ENCODE measurements at places on chromosomes 3 and 15.

GRCh38 chr3:50623840-50624474 lies 7.0 kb downstream of the MAPKAPK3 start:
- DNase-seq = peak; percentile 71

DNA sequence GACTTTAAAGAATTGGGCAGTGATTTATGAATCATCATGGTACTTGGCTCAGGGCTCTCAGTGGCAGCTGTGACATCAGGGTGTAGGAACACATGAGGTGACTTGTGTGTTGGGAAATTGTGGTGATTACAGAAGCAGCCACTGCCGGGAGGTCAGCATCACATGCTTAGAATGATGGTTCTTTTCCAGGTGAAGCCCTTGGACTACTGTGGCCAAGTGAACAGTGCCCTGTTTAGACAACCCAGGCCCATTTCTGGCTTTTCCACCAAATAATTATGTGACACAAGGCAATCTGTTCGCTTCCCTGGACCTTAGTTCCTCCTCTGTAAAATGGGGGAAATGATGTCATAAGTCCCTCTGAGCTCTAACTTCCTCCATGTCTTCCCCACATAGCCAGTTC lies 139.7 kb upstream of the ROPN1 start:
- DNase-seq = no peak

- no peak for DNase-seq
Observed at GRCh38 chr3:63151897-63152296, 126.2 kb upstream of the SYNPR start.

DNA sequence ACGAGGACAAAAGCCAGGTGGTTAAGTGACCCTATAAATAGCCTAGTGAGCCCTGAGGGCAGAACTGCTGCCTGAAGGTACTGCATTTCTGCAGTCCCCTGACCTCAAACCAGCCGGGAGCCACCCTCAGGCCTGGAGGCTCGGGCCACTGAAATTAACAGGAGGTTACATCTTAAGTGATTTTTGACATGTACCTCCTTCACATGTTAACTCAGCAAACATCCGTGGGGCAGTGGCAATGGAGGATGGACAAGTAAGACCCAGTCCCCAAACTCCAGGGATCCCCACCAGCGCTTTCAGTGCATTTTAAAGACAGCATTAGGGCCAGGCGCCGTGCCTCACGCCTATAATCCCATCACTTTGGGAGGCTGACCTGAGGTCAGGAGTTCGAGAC lies 26.2 kb downstream of the PSTPIP1 start:
- DNase-seq = no peak

- no peak for DNase-seq
Observed at GRCh38 chr3:6079561-6080179, 781.2 kb upstream of the GRM7 start.

DNA sequence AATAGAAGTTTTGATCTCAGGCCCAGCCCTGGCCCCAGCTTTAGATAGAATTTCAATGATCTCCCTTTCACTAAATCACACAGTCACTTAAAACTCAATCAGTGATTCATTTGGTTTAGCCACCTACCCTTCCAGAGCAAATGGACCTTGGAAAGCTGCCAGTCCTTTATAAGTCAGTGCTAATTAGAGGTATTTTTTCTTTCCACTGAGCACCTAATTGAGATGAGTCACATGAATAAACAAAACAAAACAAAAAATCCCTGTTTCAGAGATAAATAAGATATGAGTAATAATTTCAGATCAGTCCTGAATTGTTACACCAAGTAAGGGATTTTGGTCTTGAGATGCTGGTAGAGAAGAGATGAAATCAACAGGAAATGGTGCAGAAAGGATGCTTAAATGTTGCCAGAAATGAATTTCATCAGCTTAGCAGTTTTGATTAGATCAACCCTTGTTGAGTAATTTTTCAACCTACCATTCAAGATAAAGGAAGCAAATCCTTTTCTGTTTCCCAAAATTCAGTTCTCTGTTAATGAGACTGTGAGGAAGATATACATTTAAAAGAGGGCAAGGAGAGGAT lies 352.0 kb upstream of the COL8A1 start:
- DNase-seq = no peak

DNA sequence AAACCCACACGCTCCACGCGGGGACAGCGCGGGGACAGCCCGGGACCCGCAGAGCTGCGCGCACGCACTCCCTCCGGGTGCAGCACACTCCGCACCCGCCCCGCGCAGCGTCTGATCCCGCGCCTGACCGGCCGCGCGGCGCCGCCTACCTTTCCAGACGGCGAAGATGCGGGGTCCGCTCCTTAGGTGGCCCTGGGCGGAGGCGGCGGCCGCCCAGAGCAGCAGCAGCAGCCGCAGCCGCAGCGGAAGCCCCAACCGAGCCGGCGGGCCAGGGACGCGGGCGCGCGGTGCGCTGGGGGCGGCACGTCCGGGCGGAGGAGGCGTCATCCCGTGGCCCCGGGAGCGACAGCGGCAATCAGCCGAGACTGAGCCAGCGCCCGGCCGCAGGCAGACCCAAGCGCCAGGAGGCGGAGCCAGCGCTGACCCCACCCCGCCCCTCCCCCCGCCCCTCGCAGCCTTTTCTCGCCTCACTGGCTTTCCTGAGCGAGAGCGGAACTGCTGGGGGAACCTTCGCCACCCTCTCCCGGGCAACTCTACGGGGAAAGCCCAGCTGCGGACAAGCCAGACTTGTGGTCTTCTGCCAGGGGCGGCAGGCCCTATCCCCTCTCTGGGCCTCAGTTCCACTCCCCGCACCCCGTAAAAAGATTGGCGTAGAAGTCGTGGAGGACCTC lies at the start of gene SEMA7A:
TSS of gene SEMA7A (minus strand) at position 367 of the 671 bp plus-strand sequence. CDS start at position 327, 40 bp downstream.
- DNase-seq = peak; percentile 82

DNA sequence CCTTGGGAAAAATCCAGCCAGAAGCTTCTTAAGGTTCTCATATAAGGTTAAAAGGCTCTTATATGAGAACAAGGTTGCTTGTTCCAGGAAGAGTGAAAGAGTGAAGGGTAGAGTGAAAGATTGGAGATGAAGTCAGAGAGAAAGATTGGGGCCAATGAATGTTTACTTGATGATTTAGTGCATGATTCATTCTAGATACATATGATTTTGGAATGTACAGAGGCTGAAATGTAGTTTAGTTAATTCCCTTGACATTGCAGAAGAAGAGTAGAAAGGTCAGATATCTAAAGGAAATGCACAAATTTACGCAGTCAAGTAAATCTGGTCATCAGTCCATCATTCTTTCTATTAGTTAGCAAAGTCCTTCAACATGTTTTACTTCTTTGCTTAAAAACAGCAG lies 619.8 kb upstream of the ZNF717 start:
- no peak for DNase-seq

DNA sequence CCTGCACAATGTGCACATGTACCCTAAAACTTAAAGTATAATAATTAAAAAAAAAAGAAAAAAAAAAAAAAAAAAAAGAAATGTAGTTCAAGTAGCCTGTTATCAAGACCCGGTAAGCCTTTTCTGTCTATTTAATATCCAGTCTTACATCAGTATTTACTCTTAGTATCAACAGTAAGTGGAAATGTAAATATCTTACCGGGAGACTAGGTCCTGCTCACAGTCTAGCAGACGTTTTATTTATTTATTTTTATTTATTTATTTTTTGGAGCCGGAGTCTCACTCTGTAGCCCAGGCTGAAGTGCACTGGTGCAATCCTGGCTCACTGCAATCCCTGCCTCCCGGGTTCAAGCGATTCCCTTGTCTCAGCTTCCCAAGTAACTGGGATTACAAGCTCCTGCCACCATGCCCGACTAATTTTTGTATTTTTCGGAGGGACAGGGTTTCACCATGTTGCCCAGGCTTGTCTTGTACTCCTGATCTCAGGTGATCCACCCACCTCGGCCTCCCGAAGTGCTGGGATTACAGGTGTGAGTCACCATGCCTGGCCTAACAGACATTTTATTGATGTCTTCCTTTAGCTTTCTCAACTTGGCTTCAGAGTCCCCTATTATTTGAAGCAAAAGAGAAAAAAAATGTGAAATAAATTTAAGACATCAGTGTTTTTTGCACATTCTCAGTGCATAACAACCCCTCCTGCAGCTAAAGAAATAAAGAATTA lies 19.9 kb downstream of the C2CD4B start:
- DNase-seq = no peak

GRCh38 chr3:172127929-172128580 lies 88.7 kb downstream of the FNDC3B start:
- no peak for DNase-seq

DNA sequence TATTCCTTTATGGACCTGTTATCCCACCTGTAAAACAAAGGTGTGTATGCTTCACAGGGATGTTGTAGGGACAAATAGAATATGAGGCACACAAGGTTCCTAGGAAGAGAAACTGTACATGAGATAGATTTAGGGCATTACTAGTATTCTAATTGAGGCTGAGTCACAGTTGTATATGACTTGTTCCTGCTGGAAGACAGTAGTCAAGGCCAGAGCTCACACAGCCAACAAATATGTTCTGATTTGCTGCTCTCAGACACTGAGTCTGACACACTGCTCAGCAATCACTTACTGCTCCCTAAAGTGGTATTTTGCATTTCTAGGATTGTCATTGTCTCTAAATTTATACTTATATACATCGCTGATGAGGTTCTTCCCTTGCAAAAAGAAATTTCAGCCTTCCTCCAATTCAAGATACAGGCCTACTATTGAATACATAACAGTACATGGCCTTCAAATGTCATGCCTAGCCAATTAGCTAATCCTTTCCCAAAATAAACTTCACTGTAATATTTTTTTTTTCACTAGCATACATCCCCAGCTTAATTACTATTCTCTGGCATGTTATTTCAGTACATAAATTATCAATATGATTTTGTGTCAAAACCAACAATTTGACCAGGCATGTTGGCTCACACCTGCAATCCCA lies 69.8 kb downstream of the TIGIT start:
- no peak for DNase-seq

- no peak for DNase-seq
Observed at GRCh38 chr3:159650726-159651125, 337.9 kb upstream of the IL12A start.

GRCh38 chr3:13125092-13126015 lies 52.1 kb upstream of the IQSEC1 start:
- no peak for DNase-seq

DNA sequence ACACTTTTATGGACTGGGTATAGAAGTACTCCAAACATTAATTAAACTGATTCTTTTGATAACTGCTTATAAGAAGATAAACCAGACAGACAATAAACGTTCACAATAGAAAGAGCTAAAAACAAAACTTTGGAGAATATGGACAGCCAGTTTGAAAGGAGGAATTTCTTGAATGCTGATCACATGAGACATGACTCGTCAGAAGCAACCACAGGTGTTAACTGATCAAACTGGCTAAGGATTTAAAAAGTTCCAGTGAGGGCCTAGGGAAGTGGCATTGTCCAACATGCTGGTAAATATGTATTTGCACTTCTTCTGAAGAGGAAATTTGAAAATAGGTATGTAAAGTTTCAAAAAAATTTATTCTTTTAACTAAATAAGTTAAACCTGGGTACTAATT lies 29.4 kb upstream of the AP3B2 start:
- no peak for DNase-seq

GRCh38 chr3:12107071-12107713 lies 51.5 kb downstream of the TIMP4 start:
- no peak for DNase-seq

DNA sequence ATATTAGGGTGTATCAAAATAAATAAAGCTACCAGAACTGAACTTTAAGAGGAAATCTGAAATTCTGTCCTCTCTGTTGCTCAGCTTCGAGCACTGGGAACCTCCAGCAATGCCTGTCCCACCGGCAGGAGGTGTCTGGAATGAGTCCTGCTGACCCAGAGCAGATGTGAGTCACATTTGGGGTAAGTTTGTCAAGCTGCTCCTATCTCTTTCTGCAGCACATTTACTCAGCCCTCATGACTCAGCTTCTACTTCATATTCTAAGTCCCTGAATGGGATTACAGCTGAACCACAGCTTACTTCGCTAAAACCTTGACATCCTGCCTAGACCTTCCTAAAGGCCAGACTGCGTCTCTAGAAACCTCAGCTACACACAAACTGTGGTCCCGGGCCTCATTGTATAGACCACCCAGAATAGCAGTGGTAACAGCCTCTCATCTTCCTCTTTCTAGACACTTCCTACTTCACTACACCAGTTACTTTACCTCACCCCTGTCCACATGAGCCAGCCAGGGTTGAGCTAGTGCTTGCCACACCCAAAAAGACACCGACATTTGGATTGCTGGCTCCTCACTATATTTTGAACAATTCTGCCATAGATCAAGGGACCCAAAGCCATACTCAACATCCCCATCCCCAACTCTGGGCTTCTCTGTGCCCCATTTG lies 109.6 kb upstream of the TMCO5A start:
- no peak for DNase-seq

GRCh38 chr3:116188231-116188785 lies 257.0 kb downstream of the LSAMP start:
- DNase-seq = no peak

- no peak for DNase-seq
Observed at GRCh38 chr3:119211193-119211592, 29.5 kb downstream of the B4GALT4 start.

- DNase-seq = no peak
Observed at GRCh38 chr3:14131134-14131533, 6.3 kb downstream of the TMEM43 start.

GRCh38 chr3:32973982-32974381 lies 22.5 kb downstream of the CCR4 start:
- peak; percentile 26 for DNase-seq

DNA sequence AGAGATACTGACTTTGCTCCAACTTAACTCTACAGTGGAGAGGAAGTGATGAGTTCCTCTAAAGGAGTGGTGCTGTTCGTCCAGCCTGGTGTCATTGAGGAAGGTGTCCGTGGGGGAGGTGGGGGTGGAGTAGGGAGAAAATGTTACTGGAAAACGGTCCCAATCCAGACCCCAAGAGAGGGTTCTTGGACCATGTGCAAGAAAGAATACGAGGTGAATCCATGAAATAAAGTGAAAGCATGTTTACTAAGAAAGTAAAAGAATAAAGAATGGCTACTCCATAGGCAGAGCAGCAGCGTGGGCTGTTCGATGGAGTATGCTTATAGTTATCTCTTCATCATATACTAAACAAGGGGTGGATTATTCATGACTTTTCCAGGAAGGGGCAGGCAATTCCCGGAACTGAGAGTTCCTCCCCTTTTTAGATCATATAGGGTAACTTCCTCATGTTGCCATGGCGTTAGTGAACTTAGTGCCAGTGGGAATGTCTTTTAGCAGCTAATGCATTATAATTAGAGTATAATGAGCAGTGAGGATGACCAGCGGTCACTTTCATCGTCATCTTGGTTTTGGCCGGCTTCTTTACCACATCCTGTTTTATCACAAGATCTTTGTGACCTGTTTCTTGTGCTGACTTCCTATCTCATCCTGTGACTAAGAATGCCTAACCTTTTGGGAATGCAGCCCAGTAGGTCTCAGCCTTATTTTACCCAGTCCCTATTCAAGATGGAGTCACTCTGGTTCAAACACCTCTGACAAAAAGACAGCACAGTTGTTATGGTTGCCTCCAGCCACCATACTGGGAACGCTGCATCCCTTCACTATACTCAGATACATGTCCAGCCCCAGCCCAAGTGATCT lies 38.6 kb downstream of the CLEC3B start:
- DNase-seq = peak; percentile 70

All from activated CD4-positive, alpha-beta T cell treated with anti-CD3 and anti-CD28 coated beads for 4 hours (primary cell).